ENCODE measurements at places on chromosomes 7 and 10.

DNA sequence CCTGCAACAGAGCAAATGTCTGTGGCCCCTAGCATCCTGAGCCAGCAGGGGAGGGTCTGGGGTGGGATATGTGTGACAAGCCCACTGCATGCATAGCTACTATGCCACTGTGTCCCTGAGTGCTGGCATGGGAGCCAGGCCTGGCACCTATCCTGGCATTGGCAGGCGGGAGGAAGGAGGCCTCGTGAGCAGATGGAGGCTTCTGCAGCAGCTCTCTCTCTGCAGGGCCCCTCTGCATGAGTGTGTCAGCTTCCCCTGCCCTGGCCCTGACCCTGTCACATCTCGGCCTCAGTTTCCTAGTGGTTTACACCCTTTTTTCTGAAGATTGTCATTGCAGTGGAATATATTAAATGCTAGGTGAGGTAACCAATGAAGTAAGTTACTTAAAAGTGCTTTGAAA, 13.1 kb upstream of the IMPDH1 start:
- DNase-seq = no peak

DNA sequence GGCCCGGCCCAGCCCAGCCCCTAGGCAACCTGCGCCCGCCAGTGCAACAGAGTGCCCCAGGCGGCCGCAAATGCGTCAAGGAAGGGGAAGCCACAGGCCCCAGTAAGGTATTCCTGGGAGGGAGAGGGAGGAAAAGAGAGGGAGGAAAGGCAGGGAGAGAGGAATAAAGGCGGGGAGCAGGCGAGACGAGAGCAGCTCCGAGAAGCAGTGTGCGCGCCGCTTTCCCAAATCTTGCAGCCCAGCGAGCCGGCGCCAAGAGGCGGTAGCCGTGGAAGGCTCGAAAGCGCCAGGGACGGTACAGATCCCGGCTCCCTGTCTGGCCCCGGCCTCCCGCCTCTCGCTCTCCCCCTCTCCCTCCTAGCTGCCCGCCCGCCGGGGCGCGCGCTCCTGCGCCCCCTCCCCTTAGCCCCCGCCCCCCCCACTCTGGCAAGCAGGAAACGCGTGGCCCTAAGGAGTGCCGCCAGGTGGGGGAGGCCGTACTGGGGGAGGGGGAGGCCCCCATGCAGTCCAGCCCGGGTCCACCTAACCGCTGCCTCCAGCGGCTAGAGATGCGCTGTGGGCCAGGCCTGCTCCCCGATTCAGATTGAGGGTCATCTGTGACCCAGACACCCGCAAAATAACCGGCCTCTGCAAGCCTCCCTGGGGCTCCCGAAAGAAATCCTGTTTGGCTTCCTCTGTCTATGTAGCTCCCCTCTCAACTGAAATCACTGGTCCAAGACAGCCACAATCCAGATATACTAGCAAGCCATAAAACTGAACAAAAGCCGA, 4.3 kb downstream of the HOXA10 start:
- DNase-seq = no peak

DNA sequence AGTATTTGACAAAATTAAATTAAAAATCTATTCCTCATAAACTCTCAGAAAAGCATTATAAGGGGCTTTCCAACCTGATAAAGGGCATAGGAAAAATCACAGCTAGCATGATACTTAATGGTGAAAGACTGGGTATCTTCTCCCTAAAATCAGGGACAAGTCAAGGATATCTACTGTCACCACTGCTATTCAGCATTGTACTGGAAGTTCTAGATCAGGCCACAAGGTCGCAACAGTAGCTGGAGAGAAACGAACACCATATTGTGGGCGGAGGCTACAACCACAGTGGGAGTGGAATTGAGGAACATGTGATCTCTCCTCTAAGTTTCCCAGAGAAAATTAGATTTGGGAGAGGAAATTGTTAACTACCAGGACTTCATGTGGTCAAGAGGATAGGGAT, 70.0 kb upstream of the NAMPT start:
- no peak for DNase-seq

DNA sequence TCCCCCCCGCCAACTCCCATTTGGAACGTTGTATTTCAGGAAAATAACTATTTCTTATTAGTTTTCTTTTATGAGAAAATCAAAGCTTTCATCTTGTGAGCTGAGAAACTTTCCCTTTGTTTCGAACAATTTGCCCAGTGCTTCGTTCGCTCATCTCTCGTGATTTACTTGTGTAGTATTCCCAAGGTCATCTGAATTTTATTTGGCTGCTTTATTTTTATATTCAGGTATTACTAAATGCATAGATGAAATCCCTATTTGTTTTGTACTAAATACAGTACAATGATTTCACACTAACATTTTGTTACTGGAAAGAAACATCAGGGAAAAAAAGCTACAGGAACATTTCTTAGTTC, 12.0 kb upstream of the EBLN1 start:
- no peak for DNase-seq

GRCh38 chr7:130290745-130291144, 2.2 kb upstream of the CPA4 start:
- DNase-seq = no peak

All from T-helper 1 cell (primary cell).